ENCODE measurements at places on chromosomes 5 and 9.

GRCh38 chr9:79565245-79565644, 6.5 kb upstream of the TLE4 start:
- DNase-seq: no peak

DNA sequence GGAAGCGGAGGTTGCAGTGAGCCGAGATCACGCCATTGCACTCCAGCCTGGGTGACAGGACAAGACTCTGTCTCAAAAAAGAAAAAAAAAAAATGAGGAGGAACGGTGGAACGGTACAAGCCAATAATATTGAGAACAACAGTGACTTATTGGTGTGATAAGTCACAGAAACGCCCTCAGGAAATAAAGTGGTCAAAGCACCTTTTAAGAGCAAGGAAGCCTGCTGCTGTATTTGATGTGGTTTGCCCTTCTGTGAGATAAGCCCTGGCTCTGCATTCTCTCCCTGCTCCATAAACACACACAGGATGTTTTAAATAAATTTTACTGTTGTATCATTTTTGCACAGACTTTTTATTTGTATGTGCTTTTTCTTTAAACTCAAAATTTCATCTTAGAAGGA, 269.9 kb upstream of the MSX2 start:
- DNase-seq: no peak

DNA sequence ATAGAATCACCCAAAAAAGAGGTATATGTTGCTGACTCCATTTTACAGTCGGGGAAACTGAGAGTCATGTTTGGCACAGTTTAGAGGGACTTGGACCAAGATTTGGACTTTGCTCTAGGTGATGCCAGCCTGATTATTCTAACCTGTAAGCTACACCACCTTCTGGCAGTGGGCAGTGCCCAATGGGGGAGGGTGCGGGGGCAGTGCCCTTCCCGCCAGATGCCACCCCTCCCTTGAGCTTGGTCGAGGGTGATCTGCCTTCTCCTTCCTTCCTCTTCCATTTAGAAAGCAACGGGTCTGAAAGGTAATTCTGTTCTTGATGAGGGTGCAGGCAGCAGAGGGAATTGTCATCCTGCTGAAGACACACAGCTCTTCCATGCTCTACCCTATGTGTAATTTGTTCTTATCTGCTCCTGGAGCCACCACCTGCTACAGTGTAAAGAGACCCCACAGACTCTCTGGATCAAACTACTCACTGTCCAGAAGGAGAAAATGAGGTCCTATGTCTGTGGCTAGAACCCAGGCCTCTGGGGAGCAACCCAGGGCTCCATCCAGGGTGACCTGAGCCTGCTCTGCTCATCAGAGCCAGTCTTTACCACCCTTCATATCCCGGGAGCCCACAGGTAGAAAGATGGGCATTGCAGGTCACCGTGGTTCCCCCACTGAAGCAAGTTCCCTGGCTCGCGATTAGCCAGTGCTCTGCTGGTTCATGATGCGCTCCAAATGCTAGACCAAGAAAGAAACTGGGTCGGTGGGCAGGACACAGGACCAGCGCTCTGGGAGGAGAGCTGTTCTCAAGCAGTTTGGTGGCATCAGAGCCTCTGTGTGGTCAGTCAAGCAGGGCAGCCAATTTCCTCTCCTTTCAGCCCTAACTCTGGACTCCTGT, 156.2 kb downstream of the RGS3 start:
- no peak for DNase-seq

DNA sequence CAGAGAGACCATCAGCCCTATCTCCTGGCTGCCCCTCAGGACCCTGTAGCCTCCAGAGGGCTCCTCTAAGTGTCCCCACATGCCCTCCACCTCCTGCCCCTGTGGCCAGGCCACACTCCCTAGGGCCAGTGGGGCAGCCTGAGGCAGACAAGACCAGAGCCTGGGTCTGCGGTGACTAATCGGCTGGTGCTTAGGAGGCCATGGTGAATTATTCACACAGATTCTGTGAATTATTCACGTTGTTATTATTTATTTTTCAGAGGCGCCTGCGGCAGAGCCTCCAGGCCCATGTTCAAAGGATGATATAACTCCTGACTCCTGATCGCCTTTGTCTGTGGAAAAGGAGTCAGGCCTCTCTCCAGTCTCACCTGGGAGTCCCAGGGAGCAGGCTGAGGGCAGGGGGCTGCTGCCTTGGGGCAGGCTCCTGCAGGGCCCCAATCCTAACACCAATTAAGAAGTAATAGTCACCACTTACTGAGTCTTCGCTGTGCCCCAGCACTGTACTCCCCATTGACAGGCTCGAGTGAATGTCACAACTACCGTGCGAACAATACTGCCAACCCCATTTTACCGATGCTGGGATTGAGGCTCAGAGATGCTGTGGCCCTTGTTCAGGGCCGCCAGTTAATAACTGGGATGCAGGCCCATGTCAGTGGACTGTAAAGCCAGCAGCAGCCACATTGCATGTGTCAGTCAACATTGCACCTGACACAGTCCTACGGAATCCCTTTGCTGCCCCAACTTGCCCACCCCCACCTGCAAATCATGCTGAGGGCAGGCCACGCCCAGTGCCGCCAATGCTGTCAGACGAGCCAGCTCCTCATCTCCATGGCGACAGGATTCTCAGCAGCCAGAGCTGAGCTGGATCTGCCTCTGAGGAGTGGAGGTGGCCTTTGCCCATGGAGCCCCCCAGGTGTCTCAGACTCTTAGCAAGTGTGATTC, 94.9 kb downstream of the PCDH1 start:
- DNase-seq: no peak

DNA sequence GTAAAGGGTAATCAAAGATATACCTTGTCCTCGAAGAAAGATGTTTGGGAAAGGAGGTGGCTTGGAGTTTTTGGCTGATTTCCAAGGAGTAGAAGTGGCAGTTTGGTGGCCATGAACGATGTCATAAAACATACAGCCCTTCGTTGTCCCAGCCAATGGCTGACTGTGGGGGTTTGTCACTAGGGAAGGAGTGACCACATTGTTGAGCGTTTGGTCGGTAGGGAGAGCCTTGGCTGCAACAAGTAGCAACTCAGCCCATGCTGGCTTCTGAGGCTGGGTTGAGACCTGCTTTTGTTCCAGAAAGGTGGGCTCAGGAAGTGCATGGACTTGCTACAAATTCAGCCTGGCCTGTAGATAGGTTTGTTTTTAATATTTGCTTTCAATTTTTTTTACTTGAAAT, 128.3 kb downstream of the BOD1 start:
- no peak for DNase-seq

GRCh38 chr9:113131689-113132151, 19.1 kb upstream of the SLC31A2 start:
- DNase-seq: peak; percentile 15

- peak; percentile 39 for DNase-seq
Measured at GRCh38 chr9:22244139-22245011, 202.2 kb upstream of the DMRTA1 start.

DNA sequence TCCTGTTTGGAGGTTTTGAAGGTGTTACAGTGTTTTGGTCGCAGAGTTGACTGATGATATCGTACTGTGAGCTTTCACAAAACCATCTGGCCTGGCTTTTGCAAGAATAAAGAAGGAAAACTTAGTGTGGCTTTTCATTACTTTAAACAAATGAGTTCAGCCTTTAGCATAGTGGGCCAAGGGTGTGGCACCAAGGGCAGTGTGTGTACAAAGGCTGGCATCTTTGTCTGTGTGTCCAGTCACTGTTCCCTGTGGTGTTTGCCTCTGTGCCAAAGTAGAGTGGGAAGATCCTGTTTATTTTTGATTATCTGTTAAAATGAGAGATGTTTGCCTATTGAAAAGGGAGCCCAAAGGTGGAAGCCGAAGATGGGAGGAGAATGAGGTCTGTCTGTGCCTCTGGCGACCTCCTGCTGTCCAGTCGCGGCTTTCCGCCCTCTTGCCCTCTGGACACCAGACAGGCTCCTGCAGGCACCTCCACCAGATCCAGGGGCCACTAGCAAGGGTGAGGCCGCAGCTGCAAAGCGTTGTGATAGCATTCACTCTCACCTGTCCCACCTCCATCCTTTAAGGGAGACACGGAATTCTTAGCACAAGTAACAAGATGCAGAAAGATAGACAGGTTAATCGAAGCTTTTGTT, 113.7 kb downstream of the TRIO start:
- DNase-seq: no peak

DNA sequence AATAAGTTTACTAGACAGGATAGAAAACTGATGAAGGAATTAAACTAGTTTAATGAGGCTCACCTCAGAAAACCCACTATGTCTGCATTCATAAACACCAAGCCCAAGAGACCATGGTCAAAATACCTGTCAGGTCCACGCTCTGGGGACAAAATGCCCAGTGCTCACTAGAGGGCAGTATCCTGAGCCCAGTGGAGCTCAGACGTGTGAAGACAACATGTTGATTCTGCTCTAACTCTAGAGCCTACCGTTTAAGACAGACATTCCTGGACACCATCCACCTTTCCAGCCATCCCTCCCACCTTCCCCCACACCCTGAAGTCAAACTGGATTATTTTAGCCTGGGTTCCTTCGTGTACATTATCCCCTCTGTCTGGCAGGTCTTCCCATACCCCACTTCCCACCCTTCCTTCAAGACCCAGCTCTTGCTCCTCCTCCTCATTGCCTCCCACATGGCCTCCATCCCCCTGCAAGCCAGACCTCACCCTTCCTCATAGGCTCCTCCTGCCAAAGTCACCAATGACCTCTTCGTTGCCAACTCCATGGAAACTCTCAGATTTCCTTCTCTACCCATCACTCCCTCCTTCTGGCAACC, 142.3 kb upstream of the FSTL4 start:
- DNase-seq: no peak

GRCh38 chr5:110909415-110909814, 162.1 kb upstream of the TSLP start:
- no peak for DNase-seq

GRCh38 chr5:36878392-36879082, 2.0 kb downstream of the NIPBL start:
- peak; percentile 35 for DNase-seq

DNA sequence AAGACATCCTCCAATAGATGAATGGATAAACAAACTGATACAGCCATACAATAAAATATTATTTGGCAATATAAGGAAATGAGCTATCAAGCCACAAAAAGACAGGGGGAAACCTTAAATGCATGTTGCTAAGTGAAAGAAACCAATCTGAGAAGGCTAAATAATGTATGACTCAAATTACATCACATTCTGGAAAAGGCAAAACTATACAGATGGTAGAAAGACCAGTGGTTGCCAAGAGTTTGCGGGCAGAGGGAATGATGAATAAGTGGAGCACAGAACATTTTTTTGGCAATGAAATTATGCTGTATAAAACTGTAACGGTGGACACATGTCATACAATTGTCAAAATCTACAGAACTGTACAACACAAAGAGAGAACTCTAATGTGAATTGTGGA, 63.3 kb downstream of the CSF2 start:
- peak; percentile 80 for DNase-seq

DNA sequence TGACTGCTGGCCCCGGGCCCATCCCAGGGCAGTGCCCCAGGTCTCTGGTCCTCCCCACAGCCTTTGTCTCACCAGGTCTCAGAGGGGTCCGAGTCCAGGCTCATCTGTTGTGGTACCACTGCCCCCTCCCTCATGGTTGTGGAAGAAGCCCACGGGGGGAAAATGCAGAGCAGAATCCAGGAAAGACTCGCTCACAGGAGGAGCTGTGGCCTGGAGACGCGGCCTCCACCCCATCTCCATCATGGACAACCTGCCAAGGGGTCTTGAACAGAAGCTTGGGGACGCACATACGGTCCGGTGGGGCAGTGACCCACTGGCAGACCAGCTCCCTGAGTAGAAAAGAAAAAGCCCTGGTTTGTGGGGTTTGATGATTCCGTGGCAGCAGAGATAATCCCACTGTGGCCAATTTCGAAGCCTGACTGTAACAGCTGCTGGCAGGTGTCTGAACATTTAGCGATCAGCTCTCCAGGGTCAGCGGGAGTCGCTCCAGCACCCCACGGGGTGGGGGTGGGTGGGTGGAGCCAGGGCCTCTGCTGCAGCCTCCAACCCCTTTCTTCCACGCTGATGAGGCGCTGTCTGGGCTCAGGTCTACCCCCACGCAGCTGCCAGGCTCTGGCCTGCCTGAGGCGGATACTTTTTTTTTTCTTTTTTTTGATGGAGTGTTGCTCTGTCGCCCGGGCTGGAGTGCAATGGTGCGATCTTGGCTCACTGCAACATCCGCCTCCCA, 1.9 kb upstream of the GRIN1 start:
- DNase-seq: no peak

- DNase-seq: peak; percentile 81
Measured at GRCh38 chr9:114900942-114901802, 29.2 kb downstream of the TNFSF8 start.

GRCh38 chr5:30890377-30890776, 303.1 kb upstream of the CDH6 start:
- no peak for DNase-seq

DNA sequence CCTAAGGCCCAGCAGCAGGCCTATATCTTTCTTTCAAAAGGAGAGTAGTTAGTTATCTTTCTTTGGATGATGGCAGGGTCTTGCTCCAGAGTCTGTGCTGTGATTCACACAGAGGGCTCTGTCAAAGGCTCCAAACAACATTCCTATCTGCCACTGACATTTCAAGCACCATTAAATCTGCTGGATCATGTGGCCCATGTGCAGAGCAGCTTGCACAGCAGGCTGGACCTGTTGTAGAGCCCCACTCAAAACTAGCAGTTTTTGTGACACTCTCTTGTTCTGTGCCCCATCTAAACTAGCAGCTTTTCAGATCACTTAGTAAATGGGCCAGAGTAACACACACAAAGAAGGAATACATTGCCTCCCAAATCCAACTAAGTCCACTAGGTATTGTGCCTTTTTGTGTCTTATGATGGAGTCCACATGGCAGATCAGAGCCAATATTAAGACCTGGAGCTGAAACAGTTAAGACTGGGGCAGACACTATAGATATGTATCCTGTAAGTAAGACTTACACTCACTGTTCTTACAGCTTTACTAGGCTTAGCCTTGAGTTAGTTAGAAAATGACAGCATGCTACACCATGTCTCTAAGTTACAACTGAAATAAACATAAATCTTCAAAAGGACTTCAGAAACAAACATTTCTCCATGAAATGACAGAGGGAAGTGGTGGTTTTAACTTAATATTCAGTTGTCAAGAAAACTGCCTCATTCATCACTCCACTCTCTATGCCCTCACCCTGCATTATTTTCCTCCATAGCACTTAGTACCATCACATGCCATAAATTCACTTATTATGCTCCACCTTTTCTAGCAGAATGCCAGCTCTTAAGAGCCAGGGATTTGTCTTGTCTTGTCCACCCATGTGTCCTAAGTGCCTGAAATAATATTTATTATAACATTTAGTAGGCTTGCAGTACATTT, 400.9 kb downstream of the RAB3C start:
- DNase-seq: no peak

DNA sequence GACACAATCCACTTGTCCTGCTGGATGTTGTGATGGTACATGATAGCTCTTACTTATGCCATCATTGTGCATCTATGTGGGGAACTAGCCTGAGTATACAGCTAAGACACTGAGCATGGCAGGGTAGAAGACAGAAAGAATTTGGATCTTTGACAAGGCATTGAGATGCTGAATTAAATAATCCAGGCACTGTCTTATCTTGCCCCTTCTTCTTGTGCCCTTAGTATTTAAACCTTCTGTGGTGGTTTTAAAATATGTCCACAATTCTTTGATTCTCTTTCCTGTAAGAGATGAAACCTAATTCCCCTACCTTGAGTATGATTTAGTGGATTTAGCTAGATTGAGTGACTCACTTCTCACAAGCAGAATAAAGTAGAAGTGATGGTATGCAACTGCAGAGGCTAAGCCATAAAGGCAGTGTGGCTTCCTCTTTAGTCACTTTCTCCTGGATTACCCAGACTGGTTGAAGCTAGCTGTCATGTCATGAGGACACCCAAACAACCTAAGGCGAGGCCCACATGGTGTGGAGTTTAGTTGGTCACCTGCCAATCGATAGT, 174.0 kb upstream of the NREP start:
- peak; percentile 86 for DNase-seq
